Activated CD8-positive, alpha-beta memory T cell treated with anti-CD3 and anti-CD28 coated beads, Interleukin-2, amount 50 U/mL, for 48 hours (primary cell): ENCODE measurements at places on chromosomes 2 and 18.

DNA sequence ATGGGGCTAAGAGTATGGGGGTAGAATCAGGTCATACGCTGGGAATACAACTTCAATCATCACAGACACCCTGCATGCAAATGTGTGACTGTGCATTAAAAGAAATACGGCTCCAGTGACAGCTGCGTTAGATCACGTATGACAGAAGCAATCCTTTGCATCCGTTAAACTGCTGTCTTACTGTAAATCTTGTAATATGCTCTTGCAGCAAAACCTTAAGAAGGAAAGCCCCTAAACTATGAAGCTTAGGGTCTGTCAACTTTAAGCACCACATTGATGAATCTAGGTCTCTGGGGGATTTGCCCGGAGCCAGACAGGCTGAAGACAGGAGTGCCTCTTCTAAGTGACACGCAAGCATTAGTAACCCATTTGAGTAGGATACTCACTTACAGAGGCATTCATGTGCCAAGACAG lies 84.7 kb upstream of the EML6 start:
- DNase-seq = no peak

DNA sequence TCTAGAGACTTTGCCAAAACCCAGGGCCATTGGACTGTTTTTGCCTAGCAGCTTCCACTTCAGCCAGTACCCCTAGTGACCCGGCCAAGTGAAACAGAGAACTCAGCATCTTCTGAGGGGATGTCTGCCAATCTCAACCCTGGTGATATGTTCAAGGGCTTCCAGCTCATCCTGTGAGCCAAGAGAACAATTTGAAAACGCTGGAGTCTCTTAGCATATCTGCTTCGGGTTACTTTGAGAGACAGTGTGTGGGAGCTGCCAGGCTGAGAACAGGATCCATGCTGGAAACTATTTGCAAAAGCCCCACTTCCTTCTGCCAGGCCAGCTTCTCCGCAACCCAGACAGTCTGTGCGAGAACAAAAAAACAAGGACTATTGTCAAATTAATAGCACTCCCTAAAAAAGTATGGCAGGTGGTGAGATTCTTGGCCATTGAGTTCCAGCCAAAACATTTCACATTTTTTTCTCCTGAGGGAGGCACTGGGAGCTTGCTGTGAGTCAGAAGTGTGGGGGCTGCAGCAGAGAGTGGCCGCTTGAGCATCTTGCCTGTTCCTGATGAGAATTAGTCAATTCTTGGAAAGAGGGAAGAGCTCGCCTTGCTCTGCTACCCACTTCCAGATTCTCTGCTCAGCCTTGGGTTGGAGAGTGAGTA lies 395.6 kb upstream of the TRIB2 start:
- no peak for DNase-seq

DNA sequence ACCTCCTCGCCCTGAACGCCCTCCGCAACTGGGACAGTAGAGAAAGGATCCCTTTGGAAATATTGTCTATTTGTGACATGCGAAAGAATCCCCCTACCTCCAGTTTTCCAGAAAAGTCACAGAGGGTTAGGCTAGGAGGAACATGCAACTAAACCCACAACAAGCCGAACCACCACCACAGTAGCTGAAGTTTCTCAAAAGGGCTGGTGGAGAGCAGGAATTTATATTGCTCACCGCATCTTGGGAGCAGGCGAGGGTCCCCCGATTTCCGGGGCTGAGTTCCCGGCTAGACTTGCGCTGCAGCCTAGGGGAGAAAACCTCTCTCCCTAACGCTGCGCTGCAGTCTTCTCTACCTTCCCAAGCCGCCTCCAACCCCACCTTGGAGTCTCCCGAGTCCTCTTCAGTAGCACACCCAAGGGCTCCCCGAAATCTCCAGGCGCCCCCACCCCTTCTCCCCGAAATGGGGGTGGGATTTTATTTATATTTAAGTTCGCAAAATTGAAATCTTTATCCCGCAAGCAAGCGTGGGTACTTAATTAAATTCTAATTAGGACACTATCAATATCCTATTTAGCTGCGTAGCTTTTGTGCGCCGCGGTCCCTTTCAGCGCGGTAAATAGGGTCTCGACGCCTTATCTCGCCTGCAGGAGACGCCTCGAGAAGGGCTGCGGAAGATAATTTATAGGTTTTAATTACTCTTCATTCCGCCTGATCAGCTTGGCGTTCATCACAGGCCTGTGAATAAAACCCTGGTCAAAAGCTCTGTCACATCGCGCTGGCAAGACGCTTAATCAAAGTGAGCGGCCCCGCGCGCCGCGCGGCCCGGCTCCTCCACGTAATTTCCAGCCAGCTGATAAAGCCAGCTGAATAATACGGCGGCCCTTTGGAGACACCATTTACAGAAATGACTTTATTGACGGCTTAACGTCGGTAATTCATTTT lies 2.0 kb upstream of the EN1 start:
- no peak for DNase-seq

DNA sequence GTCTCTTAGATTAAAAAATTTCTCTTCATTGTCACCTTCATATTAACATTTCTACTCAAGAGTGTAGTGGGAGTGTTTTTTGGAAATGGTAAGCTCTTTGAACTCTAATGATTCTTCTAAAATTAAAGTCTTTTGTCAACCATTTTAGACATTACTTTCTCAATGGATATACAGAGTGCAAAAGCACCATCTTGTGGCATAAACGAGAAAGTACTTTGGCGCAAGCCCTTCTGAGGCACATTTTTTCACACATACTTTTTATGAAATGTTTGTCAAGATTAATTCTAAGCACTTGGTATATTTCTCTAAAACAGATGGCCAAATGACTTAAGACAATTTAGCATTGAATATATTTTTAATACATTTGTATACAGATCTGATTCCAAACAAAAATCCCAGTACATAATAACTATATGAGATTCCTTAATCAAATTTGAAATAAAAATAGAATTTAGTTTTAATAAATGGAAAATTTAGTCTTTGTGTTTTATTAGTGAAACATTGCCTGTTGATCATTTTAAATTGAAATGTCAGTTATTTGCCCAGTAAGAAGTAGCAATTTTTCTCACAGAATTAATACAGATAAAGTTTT lies 63.3 kb upstream of the GALNT5 start:
- no peak for DNase-seq

GRCh38 chr18:63460414-63460813 lies 16.3 kb upstream of the SERPINB5 start:
- DNase-seq = no peak

GRCh38 chr18:35696307-35696706 lies 114.8 kb downstream of the GALNT1 start:
- DNase-seq = no peak

GRCh38 chr18:25518716-25519053 lies 166.7 kb upstream of the ZNF521 start:
- no peak for DNase-seq

GRCh38 chr2:219676586-219676985 lies 49.2 kb downstream of the SLC4A3 start:
- DNase-seq = no peak

DNA sequence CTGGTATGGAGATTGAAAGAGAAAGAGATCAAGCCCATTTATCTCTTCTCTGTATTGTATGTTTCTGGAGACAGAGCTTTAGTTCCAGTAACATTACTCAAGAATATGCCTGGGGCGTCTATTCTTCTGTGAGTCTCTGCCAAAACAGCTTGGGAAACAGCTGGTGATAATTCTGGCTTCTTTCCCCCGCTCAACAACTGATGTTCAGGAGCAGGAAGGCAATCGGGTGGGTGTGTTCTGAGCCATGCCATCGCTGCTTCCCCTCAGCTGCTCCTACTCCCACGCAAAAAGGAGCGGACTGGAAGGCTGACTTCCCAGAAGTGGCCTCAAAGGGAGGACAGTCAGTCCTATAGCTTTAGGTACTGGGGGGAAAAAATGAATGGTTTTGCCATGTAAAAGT lies 695.1 kb downstream of the PLCL1 start:
- no peak for DNase-seq

DNA sequence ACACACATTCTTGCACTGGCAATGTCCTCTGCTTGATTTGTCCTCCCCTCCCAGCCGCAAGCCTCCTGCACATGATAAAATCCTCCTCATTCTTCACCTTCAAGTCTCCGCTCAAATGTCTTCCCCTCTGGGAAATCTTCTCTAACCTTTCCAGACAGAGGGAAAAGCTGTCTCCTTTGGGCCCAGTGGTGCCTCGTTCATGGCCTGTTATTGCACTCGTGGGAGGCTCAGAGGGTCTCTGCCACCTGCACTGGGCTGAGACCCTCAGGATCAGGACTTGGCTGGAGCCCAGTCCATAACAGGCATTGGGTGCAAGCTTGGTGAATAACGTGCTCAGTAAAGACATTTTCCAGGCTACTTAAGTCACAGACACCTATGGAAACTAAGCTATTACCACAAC lies 68.6 kb downstream of the PTGR3 start:
- DNase-seq = peak; percentile 12

DNA sequence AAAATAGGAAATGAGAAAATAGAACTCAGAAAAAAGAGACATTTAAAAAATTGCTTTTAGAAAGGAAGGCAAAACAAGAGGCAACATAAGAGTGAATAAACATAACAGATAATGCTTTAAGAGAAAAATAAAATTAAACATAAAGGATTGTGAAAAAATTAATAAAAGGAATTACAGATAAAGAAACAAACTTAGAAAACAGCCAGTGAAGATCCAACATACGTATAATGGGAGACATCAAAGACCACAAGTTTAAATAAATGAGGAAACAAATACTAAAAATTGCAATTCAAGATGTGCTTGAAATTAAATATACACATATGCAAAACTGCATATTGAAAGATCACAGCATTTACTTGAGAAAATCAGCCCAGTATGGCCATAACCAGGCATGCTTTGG lies 448.9 kb downstream of the NBAS start:
- DNase-seq = no peak

DNA sequence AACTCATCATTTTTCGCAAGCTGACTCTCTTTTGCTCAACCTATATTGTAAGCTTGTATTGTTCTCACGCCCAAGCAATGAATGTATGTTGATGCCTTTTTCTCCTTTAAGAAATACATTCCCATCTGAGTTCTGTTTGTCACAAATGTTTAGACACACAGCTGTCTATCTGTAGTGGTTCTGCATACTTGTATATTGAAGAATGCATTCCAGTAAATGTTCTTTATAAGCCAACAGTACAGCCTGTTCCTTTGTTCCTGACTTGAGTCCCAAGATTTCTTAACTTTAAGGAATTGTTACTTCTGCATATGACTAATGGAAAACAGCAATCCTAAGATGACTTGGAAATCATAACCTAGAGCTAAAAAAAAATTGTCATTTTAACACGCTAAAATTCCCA lies 849.1 kb upstream of the POU3F3 start:
- no peak for DNase-seq
